Stimulated activated CD4-positive, alpha-beta T cell treated with anti-CD3 and anti-CD28 coated beads, Interleukin-4, amount 100 ng/mL, for 48 hours (primary cell): ENCODE measurements at places on chromosomes 4 and X.

GRCh38 chrX:10125248-10125615 lies 31.5 kb upstream of the CLCN4 start:
- no peak for DNase-seq

- DNase-seq = no peak
These were observed 56.2 kb downstream of the SMIM20 start for GRCh38 chr4:25970226-25970675.

- DNase-seq = no peak
These were observed 21.8 kb downstream of the OFD1 start for GRCh38 chrX:13756381-13756780.

DNA sequence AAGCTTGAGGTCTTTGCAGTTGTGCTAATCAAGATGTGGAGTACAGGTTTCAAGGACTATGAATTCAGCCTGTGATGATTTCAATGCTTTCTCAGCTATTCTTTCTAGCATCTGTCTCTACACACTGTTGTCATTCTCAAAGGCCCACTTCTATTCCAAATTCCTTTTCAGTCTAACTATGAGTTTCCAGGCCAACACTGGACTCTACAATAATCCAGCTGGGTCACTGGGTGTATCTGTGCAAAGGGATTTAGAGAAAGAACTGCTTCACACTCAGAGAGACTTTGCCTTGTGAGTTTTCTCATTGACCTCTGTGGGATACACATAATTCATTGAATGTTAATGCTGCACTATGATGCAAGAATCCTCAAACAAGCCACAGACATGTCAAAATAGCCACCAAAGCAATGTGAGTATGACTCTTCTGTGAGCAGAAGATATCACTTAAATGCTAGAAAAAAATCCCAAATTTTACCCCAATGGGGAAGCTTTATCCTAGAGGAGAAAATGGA lies 171.8 kb upstream of the CLNK start:
- no peak for DNase-seq

- no peak for DNase-seq
These were observed 168.9 kb downstream of the GPAT3 start for GRCh38 chr4:83704786-83705185.
